Stimulated activated CD8-positive, alpha-beta memory T cell treated with anti-CD3 and anti-CD28 coated beads, Interleukin-4, amount 100 ng/mL, for 24 hours (primary cell): ENCODE measurements at places on chromosomes 3 and 15.

DNA sequence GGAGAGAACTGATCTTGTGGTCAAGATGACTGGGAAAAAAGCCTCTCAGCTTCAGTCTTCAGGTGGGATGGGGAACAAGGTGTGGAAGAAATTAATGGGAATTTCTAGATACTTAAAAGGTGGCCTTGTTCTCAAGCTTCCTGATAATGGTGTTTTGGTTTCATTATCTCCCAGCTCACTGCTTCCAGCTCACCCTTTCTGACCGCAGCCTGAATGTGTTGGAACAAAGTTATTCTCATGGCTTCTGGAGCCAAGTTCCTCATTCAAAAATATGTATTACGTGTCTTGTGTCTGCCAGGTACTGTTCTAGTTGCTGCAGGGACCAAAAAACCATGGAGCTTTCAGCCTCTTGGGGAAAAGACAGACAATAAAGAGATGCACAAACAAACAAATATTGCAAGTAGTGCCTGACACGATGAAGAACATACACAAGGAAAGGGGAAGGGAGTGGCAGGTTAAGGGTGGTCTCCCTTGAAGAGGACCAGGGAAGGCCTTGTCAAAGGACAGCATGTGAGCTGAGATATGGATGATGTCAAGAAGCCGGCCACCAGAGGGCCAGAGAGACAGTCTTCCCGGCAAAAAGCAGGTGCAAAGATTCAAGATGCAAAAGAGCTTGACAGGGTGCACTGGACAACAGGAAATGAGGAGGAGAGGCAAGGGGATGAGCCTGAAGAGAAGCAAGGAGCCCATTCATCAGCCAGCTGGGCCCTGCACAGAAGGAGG, 35.5 kb downstream of the ARRDC4 start:
- DNase-seq = no peak

DNA sequence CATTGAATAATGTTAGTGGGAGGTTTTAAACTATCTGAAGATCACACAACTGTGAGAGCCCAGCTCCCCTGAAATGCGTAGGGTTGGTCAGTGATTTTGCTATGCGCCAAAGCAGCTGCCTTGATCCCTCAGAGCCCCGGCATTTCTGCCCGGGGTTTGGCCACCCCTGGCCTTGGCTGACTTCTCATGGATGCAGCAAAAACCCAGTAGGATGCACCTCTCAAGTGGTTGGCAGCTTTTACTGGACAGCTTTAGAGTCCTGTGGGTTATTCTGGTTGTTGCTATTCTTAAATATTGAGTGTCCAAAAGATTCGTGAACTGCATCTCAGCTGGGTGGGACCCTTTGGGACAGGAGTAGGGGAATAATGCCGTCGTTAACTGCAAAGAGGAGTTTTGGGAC, 291.7 kb upstream of the CTDSPL start:
- no peak for DNase-seq

DNA sequence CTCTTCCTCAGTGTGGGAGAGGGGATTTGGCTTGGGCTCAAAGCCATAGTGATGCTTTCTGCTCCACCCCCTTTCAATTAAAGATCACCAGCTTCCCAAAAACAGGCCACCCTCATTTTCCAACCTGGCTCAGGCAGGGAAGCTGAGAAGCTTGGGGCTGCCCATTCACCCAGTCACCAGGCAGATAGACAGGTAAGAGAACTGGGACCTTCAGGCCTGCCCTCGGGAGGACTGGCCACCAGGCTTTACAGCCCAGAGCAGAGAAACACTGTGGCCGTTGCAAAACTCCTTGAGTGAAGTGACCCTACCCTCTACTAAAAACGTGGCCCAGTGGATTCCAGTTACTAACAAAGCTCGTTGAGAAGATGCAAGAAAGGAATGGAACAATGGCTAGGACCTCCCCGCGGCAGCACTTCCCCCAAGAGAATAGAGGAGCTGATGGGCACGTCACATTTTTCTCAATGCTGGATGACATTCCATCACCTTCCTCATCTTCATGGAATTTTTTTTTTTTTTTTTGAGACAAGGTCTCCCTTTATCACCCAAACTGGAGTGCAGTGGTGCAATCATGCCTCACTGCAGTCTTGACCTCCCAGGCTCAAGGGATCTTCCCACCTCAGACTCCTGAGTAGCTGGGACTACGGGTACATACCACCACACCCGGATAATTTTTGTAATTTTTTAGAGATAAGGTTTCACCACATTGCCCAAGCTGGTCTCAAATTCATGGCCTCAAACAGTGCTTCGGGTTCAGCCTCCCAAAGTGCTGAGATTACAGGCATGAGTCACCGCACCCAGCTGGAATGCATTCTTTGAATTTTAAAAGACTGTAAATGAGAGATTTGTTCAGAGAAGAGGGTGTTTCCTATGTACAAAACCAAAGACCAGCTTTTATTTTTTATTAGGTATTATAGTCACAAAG, 37.9 kb downstream of the LIPC start:
- no peak for DNase-seq

- peak; percentile 11 for DNase-seq
Measured at GRCh38 chr3:51391566-51392354, 675 bp downstream of the RBM15B start.

- no peak for DNase-seq
Measured at GRCh38 chr15:68507447-68507846, 71.3 kb upstream of the CORO2B start.

DNA sequence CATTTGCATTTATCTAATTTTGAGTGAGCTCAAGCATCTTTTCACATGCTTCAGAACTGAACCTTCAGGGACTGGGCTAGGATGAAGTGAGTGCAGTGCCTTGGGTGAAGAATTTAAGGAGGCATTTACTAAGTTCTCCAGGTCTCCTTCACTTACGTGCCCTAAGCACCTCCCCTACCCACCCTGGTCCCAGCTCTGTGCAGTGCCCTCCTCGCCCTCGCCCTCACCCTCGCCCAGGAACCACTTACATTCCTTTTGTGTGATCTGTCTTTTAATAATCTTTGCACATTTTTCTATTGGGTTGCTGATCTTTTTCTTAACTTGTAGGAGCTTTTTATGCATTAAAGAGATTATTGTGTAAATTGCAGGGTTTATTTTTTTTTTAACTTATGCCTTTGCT, 322.6 kb downstream of the THSD4 start:
- no peak for DNase-seq
